ENCODE measurements at places on chromosomes 1 and 21.

- no peak for DNase-seq
Measured at GRCh38 chr1:238119861-238120260, 229.1 kb upstream of the ZP4 start.

- DNase-seq: no peak
Measured at GRCh38 chr1:244849189-244849866, 13.9 kb downstream of the COX20 start.

GRCh38 chr1:33152685-33153432 is 29.0 kb downstream of the TRIM62 start:
- DNase-seq: no peak

GRCh38 chr1:108816049-108816893 is 40.6 kb downstream of the AKNAD1 start:
- DNase-seq: peak; percentile 61

- no peak for DNase-seq
Measured at GRCh38 chr1:11738783-11739182, 2.8 kb downstream of the AGTRAP start.

- DNase-seq: no peak
Measured at GRCh38 chr1:199834711-199835110, 192.8 kb upstream of the NR5A2 start.

DNA sequence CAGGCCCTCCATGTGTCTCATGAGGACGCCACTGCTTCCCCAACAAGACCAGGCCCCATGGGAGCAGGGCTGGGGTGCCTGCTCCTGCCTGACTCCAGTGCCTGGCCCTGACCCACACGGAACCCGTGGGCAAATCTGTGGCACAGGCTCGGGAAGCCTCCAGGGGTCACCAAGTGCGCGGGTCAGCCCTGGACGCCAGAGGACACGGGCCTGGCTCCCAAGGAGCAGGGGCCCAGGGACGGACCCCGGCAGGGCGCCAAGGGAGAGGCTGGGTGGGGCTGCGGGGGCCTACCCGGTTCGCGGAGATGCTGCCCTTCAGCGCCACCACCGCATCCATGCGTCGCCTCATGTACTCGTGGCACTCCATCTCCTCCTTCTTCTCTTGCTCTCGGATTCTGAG is 31.9 kb downstream of the CFAP74 start:
- DNase-seq: no peak

- peak; percentile 54 for DNase-seq
Measured at GRCh38 chr1:210536254-210536961, 207.7 kb downstream of the HHAT start.

DNA sequence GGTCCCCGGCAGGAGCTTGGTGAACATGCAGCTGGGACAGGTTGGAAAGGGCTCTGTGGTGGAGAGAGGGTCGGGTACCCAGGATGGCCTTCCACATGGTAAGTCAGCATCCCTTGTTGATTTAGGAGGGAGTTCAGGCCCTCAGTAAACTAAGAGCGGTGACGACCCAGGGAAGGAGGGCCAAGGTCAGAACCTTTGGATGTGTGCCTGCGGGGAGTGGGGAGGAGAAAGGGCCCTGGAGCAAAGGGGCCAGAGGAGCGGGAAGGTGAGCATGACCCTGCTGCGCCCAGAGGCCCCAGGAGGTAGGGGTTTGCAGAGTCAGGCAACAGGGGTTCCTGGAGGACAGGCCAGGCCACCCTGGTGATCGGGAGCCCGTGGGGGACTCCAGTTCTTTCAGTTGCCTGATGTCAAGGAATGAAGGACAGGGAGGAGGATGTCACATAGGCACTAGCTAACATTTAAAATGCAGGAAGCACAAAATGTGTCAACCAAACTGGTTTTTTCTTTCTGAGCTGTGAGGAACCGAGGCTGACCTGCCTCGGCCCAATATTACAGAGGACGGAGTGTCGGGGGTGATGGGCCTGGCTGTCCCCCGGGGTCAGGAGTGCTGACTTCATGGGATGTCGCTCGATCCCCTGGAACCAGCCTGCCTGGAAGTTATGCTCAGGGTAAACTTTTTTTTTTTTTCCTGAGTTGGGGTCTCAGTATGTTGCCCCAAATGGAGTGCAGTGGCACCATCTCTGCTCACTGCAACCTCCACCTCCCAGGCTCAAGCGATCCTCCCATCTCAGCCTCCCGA is 117.4 kb upstream of the SLC45A1 start:
- no peak for DNase-seq

- no peak for DNase-seq
Measured at GRCh38 chr21:46266946-46267345, 18.5 kb downstream of the MCM3AP start.

- peak; percentile 62 for DNase-seq
Measured at GRCh38 chr1:230568008-230568407, 74.3 kb upstream of the COG2 start.

DNA sequence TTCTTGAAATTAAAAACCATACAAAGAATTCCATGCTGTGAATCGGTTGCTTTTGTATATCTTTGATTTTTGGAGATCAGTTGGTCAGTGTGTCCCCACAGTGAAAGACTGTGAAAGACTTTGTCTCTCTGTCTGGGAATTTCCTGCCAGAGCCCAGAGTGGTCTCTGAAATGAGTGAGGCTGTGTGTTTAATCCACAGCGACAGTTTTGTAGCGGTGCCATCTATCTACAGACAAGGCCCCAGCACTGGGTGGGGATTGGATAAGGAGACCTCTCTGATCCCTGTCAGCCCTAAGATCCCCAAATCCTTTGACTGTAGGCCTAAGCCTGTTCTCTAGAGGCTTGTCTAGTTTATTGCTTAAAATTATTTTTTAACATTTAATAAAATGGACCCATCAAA is 10.3 kb downstream of the GPR25 start:
- no peak for DNase-seq

DNA sequence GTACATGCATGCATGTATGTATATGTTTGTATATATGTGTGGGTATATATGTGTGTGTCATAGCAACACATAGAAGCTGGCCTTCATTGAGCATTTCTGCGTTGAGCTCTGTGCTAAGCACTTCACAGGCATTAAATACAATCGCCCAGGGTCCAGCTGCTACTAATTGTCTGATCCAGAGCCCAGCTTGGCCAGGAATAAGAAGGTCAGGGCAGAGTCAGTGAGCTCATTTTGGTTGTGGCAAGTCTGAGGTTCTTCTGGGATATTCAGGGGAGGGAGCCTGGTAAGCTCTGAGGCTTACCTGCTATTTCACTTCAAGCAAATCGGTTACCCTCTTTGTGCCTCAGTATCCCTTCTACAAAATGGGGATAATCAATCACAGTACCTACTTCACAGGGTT is 59.6 kb downstream of the FOXO6 start:
- DNase-seq: no peak

- DNase-seq: no peak
Measured at GRCh38 chr1:74197255-74197654, 721 bp downstream of the LRRIQ3 start.

Measured in SHP77 treated with DMSO at 0.1 percent for 48 hours (cell line).